ENCODE measurements at places on chromosomes 7 and 10.

DNA sequence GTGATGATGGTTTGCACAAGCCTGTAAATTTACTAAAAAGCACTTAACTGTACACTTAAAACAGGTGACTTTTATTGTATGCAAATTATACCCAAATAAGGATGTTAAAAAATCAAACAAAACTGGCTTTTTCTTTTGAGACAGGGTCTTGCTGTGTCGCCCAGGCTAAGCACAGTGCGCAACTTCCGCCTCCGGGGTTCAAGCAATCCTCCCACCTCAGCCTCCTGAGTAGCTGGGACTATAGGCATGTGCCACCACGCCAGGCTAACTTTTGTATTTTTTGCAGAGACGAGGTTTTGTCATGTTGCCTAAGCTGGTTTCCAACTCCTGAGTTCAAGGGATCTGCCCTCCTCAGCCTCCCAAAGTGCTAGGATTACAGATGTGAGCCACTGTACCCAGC is 77.7 kb downstream of the DNAJC1 start:
- no peak for DNase-seq

GRCh38 chr10:14114791-14115190 is 215.9 kb downstream of the FRMD4A start:
- no peak for DNase-seq

DNA sequence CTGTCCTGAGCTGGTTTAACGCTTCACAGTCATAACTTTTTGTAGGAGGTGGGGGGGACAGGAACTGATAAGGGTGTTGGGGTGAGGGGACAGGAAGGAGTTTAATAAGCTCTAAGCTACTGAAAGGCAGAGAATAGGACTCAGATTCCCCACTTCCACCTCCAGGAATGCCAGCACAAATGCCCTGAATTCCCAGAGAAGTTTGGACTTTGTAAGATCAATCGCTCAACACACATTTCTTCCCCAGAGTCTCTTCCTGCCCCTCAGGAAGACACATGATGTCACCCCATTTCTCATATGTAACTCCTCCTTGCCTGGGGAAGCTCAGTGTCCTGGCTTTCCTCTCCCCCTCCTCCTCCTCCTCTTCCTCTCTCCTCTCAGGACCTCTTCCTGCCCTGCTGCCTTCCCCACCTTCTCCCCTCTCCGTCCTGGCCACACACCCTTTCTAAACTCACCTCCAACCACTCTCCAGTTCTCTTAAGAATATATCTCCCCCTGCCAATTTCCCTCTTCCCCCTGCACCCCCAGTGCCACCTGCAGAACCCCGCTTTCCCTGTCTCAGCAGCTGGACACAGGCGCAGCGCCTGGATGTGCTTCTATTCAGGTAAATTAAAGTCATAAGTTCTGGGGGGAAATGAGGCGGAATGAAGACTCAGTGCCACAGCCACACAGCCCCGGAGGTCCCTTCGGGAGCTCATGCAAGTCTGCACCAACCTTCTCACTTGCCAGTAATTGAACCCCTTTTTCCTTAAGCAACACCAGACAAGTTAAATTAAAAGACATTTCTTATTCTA is 5.3 kb upstream of the LOXL4 start:
- DNase-seq: no peak

- DNase-seq: no peak
Observed at GRCh38 chr10:4770801-4771553, 55.0 kb upstream of the AKR1E2 start.

DNA sequence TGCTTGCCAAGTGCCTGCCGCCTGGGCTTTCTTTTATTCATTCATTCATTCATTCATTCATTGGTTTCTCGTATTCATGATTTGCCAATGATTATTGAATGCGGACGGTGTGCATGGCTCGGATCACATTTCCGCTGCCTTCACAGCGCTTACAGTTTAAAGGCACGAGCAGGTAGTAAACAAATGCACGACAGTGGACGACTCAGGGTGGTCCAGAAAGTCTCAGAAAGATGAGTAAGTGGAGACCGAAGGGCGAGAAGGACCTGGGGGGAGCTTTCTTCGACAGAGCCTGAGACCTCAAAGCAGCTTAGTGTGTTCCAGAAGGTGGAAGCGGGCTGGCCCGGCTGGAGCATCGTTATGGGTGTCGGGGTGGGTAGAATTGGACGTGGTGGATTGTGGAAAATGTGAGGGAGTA is 506 bp downstream of the MCM10 start:
- no peak for DNase-seq

DNA sequence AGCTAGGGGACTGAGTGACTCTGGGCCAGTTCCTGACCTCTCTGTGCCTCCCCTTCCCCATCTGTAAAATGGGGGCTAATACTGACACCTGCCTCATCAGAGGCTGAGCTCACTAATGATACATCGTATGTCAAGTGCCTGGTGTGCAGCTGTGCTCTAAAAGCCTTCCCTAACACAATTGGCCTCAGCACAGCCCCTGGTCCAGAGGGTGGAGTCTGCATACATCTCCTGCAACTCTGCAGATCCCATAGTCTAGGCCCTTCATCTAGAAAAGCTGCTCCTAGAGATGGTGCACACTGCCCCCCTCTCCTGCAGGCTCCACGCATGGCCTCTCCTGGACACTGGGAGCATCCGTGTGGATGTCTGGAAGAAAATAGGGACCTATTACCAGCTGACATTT is 255.0 kb downstream of the RPS24 start:
- no peak for DNase-seq

GRCh38 chr7:87231711-87232110 is 12.2 kb upstream of the TMEM243 start:
- DNase-seq: no peak

GRCh38 chr7:48139459-48139858 is 31.8 kb upstream of the ABCA13 start:
- DNase-seq: no peak

DNA sequence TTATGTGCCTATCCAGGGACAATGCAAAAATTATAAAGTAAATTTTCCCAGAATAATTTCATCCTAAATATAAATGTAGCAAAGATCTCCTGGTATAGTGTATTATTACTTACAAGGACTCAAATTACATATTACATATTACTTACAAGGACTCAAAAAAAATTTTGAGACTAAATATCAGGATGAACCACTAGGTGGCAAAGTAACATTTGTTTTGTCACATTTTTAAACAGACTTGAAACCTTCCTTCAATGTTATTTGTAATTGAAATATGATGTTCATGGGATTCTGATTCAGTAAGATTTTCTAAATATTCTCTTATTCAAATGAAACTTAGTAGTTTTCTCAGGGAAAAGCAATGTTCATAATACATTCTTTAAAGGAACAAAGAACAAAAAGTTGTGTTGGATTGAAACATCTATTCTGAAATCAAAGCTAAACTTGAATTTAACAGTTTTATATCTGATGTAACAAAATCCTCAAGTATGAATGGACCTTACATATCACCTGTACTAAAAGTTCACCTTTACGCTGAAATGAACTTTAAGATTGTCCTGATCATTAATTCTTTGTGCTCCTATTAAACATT is 74.3 kb upstream of the GNAI1 start:
- DNase-seq: no peak

GRCh38 chr10:96672481-96673175 is 47.7 kb downstream of the PIK3AP1 start:
- no peak for DNase-seq

DNA sequence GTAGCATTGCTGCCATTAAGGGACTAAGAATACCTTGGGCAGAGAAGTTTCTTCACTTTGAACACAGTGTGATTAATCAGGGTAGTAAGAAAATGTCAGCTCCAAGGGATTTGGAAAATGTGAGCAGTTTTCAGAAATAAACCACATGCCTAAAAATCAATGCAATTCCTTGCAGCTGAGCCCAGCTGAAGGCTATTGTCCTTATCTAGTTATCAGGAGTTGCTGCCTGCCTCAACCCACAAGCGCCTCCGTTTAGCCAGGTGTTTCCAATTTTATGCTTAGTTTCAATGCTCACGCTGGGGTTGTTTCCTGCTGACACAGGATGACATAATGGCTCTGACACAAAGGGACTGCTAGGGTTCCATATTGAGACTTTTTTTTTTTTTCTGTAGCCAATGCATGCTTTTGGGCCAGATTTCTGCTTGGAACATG is 132.3 kb upstream of the ANK3 start:
- DNase-seq: no peak

DNA sequence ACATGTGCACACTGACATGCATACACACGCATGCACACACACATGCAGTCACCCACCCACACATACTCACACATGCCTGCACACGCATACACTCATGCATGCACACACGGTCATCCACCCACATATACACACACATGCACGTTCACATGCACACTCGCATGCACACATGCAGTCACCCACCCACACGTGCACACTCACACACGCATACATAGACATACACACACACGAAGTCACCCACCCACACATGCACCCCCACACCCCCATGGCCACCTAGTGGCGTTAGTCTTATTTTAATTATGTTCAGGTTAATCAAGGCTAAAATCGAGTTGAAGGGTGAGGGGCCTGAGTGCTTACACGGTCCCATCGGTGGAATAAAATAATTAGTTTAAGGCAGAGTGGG is 96.8 kb downstream of the DNAJB6 start:
- no peak for DNase-seq

GRCh38 chr10:24554036-24554435 is 169.7 kb downstream of the ARHGAP21 start:
- DNase-seq: no peak

- DNase-seq: no peak
Observed at GRCh38 chr7:146720195-146720594, 603.6 kb downstream of the CNTNAP2 start.

DNA sequence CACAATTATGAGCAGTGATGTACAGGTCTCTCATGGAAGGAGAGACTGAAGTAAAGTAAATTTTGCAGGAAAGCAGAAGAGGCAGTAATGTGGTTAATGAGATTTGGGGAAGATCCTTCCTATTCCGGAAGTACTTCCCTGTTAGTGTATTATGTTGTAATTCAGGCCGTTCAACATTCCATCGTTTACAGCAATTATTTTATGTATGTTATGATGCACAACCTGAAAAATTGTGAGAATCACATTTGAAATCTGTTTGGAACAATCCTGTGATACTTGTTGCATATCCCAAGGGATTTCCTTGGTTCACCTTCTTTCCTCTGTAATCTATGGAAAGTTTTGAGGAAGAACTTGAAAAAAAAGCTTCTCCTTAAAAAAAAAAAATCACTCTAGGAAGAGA is 247.8 kb downstream of the SEMA3A start:
- DNase-seq: no peak

DNA sequence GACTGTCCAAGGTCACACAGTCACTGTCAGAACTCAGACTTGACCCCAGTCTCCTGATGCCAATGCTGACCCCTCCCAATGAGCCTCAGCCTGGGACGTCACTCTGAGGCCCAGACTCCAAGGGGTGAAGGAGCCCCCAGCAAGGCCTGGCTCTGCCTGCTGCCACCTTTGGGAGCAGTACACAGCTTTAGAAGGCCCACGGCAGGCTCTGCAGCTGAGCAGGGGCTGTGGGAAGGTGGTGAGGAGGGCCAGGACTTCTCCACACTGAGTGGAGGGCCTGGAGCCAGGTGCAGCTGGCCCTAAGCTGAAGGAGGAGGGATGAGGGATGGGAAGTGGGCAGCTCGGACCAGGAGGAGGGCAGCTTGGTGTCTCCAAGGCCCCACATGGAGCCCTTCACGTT is 23.9 kb upstream of the ZMIZ1 start:
- DNase-seq: no peak

DNA sequence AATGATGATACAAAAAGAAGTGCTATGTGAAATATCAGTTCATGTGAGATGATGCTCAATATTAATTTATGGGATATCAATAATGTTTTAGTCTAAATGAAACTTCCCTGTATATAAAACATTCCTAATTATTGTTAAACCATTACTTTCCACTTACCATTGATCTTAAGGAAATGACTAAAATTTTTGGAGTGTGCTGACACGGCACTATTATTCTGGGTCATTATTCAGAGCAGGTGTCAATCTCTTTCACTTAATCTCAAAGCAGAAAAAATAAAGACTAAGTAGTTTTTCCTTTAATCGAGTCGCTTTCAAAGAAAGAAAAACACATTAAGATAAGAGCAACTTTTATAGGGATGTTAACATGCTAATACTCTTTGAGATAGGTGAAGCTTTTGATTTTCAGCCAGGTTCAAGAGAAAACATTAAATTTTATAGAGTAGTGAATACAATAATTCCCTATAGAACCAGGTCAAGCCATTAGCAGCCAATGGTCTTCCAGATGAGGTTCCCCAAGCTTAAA is 11.4 kb upstream of the CREB5 start:
- no peak for DNase-seq

GRCh38 chr7:138396251-138397070 is 63.6 kb upstream of the TRIM24 start:
- no peak for DNase-seq

DNA sequence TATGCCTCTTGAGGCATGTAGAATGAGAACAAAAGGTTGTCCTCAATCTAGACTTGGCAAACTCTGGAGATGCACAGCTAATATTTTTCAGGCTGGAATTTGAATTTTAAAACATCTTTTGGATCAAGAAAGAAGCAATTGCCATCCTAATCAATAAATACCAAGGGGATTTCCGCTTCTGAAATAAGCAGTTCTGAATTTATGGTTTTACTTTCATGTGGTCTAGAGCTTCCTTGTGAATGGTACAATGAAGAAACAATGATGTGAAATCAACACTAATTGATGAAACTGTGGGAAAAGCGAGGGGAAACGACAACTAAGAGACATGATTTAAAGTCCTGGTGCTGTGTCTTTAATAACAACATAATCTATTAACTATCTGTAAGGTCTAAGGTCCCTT is 1202.7 kb downstream of the SORCS3 start:
- DNase-seq: no peak

DNA sequence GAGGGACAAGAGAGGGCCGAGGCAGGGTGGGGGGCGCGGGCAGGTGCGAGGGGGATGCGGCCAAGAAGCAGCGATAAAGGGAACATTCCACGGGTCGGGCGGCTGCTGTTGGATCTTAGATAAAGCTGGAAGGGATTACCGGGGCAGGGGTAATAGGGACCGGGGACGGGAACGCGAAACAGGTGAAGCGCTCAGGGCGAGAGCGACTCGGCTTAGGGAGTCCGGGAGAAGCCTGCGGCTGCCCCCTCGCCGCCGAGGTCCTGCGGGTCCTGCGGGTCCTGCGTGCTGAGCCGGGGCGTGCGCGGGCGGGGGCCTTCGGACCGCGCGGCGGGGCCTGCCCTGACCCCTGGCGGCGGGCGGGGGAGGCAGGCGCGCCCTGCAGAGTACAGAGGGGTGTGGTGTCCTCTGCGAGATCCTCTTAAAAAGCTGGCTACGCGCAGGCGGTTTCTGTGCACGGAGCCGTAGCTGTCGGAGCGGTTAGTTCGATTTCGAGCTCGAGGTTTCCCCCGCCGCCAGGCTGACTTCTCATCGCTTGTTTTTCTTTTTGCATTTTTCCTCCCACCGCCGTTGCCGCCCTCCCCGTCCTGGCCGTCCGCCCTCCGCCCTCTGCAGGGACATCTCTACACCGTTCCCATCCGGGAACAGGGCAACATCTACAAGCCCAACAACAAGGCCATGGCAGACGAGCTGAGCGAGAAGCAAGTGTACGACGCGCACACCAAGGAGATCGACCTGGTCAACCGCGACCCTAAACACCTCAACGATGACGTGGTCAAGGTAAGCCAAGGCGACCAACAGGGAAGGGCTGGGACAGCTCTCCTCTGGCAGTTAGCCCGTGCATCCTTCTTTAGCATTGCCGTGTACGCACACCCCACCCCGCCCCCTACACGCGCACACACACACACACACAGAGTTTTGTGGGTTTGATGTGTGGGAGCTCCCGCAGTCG is 1.4 kb downstream of the CAV1 start:
- DNase-seq: peak; percentile 92

Data from left ventricle myocardium superior (tissue), 1 donor.